ENCODE measurements at places on chromosomes 2 and 18.

DNA sequence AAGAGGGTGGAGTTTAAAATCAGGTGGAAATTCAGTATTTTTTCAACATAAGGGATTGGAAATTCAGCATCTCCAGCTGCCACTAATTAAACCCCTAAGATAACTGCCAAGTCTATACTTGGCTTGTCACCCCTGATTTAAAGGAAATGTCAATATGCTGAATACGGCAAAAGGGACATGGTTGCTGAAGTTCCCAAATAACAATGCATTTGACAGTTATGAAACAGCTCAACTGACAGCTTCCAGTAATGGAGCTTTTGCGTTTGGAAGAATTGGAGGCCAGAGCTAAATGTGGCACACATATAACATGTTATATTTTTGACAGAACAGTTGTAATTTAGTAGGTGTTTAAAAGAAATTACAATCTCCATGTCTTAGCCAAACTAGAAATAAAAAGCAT lies 1867.9 kb upstream of the LRRTM1 start:
- no peak for DNase-seq

- no peak for DNase-seq
Observed at GRCh38 chr2:178928077-178928476, 120.9 kb upstream of the TTN start.

DNA sequence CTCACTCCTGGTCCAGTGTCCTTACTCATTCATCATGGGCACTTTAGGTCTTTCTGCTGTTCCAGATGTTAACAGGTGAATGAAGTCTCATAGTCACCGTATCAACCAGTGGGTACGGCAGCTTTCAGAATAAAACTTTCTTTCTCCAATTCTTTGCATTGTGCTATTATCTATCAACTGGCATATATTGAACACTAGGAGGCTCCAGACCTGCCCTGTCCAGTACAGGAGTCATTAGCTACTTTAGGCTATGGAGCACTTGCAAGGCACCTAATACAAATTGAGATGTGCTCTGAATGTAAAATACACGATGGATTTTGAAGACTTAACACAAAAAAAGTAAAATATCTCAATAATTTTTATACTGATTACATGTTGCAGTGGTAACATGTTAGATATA lies 43.2 kb upstream of the NEB start:
- DNase-seq = no peak

GRCh38 chr18:49225160-49225559 lies 235.3 kb downstream of the DYM start:
- no peak for DNase-seq

GRCh38 chr2:68774569-68775271 lies 40.1 kb downstream of the ARHGAP25 start:
- DNase-seq = peak; percentile 48

- no peak for DNase-seq
Observed at GRCh38 chr2:135162786-135163185, 110.7 kb downstream of the RAB3GAP1 start.

- no peak for DNase-seq
Observed at GRCh38 chr18:37537868-37538525, 27.6 kb downstream of the CELF4 start.

DNA sequence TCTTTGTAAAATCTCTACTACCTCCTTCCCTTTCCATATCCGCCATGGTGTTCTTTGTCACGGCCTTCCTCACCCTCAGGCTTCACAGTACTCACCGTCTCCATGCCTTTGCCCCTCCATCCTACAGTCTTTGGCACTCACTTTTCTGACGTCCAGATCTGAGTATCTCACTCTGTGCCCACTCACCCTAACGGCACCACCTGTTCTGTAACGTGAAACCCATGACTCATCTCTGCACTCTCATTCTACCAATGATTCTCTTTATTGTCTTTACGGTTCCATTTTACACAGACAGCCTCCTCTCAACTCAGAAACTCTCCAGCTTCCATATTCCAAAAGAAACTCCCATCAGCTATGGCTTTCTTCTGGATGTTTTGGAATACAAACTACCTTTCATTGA lies 56.7 kb downstream of the NETO1 start:
- DNase-seq = no peak

- DNase-seq = no peak
Observed at GRCh38 chr18:57337890-57338289, 14.5 kb upstream of the ST8SIA3 start.

- DNase-seq = no peak
Observed at GRCh38 chr2:144455987-144456386, 63.9 kb downstream of the ZEB2 start.

DNA sequence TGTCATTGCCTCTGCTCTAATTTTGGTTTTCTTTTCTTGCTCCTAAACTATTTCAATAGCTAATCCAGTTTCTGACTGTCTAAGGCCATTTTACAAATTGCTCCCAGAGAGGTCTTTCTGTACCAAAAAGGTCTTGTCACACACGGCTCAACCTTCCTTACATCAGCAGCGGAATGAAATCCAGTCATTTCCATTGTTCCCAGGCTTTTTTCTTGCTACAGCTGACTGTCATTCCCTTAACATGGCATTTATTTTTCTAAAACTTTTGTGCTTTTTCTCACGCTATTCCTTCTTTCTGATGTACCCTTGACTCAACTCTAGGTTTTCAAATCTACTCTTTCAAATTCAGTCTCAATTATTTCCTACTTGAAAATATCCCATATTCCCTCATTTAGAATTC lies 24.3 kb downstream of the FAM171B start:
- DNase-seq = no peak

DNA sequence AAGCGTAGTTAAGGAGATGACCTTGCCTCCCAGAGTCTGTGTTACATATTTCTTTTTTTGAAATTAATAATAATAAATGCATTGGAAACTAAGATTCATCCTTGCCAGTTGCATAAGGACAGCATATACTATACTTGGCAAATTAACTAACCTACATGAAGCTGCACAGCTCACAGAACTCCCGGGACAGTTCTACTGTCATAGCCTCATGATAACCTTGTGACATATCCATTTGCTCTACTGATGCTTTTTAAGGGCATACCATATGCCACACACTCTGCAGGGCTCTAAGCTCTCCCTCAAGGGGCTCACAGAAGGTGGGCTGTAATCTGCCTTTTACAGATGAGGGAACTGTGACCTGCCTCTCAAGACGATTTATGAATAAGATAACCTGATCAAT lies 3.8 kb downstream of the ITGB1BP1 start:
- DNase-seq = no peak

DNA sequence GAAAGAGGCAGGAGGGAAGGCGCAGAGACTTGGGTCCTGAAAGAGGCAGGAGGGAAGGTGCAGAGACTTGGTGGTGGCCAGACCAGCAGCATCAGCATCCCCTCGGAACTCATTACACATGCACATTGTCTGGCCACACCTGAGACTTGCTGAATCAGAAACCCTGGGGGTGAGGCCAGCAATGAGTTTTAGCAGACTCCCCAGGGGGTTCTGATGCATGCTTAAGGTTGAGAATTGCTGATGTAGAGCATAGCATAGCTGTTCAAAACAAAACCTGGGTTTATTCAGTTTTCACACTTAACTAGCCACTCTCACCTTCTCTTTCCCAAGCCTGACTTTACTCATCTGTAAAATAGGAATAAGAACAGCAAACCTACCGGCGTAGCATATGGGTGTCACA lies 122.9 kb downstream of the MRO start:
- DNase-seq = no peak

GRCh38 chr18:78640246-78640995 lies 339.2 kb upstream of the SALL3 start:
- DNase-seq = no peak

DNA sequence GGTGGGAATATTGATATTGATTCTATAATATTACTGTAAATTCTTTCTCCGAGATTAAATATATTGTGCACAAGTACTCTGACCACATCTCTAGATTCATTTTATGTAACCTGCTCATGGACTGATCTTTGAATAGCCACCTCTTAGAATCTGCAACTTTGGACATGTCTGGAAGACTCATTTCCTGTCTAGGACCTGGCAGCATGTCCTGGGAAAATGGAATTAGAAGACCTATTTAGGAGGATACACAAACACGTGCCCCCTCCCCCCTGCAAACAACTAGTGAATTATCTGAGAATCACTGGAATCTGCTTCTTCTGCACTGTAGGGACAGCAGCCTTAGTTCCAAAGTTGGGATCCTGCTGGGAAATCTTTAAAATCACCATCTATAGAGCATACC lies 94.1 kb downstream of the UBE2E3 start:
- no peak for DNase-seq

- DNase-seq = no peak
Observed at GRCh38 chr2:29053223-29053622, 21.1 kb downstream of the PCARE start.

GRCh38 chr18:51342815-51343214 lies 145.3 kb upstream of the MEX3C start:
- no peak for DNase-seq

GRCh38 chr2:12008425-12009061 lies 262.1 kb downstream of the LPIN1 start:
- DNase-seq = no peak

DNA sequence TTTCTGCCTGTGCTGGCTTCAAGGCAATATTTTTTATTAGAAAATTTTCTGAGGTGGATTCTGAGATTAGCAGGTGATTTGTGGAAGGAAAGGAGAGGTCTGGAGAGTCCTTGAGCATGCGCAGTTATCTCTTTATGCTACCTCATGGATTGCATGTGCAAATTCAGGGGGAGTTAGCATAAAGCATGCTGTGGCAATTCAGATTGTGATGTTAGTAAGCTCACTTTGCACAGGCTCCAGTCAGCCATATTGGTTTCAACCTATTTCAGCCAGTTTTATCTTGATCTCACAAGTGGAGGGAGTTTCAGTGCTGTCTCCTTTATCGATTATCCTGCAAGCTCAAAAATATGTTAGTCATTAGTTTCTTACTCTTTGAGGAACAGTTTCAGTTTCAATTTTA lies 2012.3 kb upstream of the PIK3C3 start:
- DNase-seq = no peak

- peak; percentile 8 for DNase-seq
Observed at GRCh38 chr2:231926761-231927565, 767 bp upstream of the NPPC start.

DNA sequence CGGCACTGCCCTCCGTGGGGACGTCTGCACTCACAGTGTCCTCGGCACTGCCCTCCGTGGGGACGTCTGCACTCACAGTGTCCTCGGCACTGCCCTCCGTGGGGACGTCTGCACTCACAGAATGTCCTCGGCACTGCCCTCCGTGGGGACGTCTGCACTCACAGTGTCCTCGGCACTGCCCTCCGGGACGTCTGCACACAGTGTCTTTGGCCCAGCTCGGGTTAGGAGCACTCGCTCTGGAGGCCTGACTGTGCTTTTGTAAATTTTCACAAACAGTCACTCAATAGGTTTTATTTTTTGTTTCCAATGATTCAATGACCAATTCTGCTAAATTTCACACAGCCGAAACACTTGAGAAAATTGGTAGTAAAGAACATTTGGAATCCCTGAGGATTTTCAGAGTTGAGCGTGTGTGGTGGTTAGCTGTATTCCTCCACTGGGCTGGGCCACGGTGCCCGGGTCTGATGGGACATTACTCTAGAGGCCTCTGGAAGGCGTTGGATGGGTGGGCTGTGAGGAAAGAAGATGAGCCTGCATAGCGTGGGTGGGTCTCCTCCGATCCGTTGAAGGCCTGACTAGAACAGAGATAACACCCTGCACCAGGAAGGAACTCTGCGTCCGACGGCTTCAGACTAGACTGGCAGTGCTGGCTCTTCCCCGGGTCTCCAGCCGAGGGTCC lies 134.8 kb downstream of the RTP5 start:
- no peak for DNase-seq

GRCh38 chr18:32804134-32804888 lies 31.5 kb upstream of the KLHL14 start:
- no peak for DNase-seq

DNA sequence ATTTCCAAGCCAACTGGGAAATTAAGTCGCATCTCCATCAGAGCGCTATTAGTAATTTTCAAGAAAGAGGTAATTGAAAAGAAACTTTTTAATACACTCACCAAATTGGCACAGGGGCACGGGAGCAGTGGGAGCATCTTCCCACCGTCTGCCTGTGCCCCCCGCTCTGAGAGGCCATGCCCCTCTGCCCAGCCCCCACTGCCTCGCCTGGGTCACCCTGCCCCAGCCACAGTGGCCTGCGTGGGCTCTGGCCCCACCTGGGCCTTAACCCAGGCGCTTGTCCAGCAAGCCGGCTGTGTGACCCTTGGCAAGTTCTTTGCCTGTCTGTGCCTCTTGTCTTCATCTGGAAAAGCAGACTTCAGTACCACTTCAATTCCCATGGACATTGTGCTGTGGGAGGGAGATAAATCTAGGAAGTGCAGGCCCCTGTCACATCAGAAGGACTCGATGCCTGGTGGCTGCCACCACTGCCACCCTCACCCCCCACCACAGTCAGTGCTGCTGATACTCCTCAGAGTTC lies 31.9 kb downstream of the GLI2 start:
- DNase-seq = no peak

DNA sequence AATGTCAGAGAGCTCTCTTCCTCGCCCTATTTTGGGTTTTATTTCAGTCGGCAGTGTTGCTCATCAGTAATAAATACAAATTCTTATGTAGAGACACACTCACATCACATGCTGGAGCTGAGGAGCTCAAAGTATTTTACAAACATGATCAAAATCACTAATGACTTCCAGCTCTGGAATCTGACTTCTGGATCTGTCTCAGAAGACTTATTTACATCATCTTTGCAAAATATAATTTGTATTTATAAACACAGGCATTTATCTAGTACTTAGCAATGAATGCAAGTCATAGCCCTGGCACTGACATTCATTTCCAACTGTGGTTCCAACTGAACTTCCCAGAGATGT lies 327.1 kb downstream of the NCKAP5 start:
- no peak for DNase-seq

GRCh38 chr2:51000849-51001617 lies 30.9 kb downstream of the NRXN1 start:
- DNase-seq = no peak

- no peak for DNase-seq
Observed at GRCh38 chr2:107313316-107313715, 427.3 kb upstream of the ST6GAL2 start.

GRCh38 chr2:157923598-157924217 lies 47.6 kb upstream of the ACVR1 start:
- DNase-seq = no peak

- DNase-seq = no peak
Observed at GRCh38 chr2:88554189-88554588, 73.1 kb downstream of the EIF2AK3 start.

DNA sequence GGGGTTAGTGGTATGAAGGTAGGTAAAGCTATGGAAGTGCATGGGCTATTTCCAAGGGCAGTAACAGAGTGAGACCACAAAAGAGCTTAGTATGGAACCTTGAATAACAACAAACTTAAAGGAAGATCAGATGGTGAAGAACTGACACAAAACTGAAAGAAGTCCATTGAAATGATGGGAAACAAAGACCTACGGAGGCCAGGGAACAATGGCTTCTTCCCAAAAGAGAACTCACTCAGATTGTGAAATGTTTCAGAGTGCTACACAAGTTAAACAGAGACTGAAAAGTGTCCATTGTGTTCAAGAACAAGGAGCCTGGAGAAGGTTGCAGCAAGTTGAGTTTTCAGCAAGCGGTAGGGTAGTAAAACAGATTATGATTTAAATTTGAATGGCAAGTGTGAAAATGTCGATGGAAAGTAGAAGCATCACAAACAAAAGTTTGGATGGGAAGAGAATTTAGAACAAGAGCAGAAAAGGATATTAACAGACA lies 700.0 kb upstream of the NXPH2 start:
- no peak for DNase-seq

Measured in CD4-positive, alpha-beta memory T cell (primary cell).